ENCODE measurements at places on chromosomes 1 and 21.
A peak's percentile ranks its signal among the peaks of the same experiment; 100 is the strongest.

DNA sequence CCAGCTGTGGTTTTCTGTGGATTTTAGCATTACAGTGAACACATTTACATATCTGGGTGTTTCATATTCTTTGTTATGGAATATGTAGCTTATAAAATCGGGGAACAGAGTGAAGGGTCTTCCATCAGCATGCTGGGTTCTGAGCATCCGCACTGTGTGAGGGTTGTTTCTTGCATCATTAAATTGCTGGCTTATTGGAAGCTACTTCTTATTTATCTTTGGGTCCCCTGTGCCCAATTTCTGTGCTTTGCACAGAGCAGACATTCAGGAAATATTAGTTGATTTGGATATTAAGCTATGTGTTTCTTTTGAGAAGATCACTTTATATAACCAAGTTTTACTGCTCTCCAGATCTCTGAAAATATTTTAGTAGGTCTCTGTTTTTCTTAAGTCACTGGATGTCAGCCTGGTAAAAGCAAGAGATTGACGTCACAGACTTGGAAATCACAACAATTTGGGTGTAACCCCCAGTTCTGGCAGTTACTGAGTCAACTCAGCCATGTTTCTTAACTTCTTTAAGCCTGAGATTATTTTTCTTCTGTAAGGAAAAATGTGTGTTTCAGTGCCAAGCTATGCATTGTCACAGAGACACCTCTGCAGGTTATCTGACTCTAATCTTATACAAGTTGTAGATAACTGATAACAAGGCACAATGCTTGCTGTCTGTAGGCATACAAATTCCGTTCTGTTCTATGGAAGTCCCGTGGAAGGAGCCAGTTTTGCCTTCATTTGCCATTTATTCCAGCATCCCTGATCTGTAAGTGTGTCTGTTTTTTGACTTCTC lies 258.3 kb upstream of the KAZN start:
- DNase-seq, result no peak

DNA sequence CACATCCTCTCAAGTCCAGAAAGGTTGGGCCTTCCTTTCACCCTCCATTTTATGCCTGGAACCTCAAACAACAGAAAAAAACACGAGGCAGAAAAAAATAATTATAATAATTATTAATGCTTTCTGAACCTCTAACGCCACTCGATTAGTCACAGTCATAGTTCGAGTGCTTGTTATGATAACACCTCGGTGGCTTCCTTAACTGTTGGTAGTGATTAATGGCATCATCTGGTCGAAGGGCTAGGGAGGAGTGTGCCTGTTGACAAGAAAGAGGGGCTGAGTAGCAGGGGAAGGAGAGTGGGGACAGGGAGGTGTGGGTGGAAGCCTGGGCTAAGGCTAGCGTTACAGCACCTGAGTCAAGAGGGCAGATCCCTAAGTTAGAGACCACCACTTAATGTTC lies 21.3 kb upstream of the IL10 start:
- DNase-seq, result no peak

- DNase-seq, result no peak
These were observed 23.3 kb downstream of the SHISA4 start for GRCh38 chr1:201911826-201912571.

- no peak for DNase-seq
These were observed 24.5 kb upstream of the PKP1 start for GRCh38 chr1:201258763-201259230.

GRCh38 chr21:28215214-28215954 lies 777.3 kb downstream of the LTN1 start:
- DNase-seq, result no peak

- no peak for DNase-seq
These were observed 7.4 kb downstream of the HLX start for GRCh38 chr1:220886470-220887201.

- DNase-seq, result no peak
These were observed 740 bp downstream of the DSTYK start for GRCh38 chr1:205210756-205211168.

DNA sequence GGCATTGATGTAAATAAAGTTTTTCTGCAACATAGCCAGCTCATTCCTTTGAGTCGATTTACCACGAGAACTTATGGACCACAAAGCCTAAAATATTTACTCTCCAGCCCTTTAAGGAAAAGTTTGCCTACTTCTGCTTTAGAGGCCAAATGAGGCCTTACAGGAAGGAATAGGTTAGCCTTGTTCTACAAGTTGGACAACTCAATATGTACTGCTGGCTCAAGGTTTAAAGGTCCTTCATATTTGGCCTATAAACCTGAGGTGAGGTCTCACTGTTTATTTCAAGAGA lies 144.5 kb upstream of the DNAH14 start:
- DNase-seq, result no peak

DNA sequence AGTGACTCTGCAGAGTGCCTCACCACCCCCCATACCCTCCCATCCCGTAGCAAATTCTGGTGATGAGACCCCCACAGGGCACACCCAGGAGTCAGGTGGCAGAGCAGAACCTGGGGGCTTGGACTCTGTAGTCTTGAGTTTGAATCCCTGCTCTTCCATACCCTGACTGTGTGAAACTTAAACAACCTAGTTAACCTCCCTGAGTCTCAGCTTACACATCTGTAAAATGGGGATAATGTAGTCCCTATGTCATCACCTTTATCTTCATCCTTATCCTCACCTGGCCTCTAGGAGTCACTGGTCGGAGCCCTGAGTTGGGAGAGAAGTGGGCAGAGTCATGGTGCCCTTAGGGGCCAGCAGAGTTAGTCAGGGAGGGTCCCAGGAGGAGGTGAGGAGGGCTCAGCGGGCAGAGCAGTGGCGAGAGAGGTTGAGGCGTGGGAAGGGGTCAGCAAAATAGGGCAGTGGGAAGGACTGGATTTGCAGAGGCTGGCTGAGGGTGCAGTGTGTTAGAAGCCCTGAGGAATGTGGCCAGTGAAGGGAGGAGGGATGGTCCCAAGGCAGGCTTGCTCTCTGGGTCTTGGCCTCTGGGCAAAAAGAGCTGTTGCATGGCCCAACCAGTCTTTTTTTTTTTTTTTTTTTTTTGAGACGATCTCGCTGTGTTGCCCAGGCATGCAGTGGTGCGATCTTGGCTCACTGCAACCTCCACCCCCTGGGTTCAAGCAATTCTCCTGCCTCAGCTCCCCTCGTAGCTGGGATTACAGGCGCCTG lies 18.6 kb downstream of the C1orf167 start:
- DNase-seq, result no peak

DNA sequence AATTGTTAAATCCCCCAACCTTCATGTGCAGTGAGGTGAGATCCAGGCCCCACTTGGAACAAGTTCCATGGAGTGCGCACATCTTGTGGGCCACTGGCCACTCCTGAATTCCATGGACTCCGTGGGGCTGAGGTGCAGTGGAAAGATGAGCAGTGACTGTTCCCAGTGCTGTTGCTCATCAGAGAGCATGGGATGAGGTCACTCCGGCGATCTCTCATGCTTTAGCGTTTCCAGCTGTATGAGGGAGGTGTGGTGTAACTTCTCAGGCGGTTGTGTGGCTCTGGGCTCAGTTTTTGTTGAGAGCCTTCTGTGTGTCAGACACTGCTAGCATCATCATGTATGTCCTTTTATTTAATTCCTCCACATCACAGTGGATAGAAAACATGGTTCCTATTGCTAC lies 96.2 kb downstream of the GALNT2 start:
- DNase-seq, result no peak

GRCh38 chr21:32136546-32136945 lies 142.3 kb downstream of the MIS18A start:
- no peak for DNase-seq

DNA sequence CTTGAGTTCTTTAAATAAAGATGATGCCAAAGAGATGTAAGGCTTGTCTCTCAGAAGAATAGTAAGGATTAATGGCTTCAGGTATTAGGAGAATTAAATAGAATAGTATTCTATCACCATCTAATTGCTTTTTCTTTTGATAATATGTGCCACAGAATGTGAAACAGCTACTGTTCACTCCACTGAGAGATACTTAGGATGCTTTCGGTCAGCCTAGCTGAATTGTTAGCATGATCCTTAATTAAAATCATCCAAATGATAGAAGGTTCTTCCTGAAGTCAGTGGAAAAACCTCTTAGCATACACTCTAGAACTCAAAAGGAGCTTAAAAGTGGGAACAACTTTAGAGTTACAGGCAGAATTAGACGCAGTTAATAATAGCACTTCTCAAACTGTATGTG lies 97.0 kb downstream of the RASAL2 start:
- no peak for DNase-seq

- DNase-seq, result no peak
These were observed 62.5 kb downstream of the UBIAD1 start for GRCh38 chr1:11335417-11336056.

DNA sequence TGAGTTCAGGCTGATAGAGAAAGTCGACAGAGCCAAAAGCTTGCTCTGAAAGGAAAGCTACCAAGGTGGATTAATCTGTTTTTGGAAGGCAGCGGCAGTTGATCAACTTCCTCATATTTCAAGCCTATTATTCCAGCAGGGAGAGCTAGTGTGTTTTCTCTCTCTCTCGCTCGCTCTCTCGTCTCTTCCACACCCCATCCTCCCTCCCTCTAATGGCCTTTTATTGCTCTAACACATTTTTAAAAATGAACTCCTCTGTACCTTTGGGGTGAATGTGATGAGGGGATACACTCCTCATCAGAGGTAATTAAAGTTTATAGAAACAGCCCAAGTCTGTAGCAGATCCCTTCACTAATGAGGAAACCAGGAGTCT lies 126.4 kb downstream of the CLIC6 start:
- no peak for DNase-seq

- DNase-seq, result no peak
These were observed 58.7 kb upstream of the RGS1 start for GRCh38 chr1:192516776-192517297.

GRCh38 chr1:9784508-9785133 lies 39.1 kb downstream of the CLSTN1 start:
- no peak for DNase-seq

DNA sequence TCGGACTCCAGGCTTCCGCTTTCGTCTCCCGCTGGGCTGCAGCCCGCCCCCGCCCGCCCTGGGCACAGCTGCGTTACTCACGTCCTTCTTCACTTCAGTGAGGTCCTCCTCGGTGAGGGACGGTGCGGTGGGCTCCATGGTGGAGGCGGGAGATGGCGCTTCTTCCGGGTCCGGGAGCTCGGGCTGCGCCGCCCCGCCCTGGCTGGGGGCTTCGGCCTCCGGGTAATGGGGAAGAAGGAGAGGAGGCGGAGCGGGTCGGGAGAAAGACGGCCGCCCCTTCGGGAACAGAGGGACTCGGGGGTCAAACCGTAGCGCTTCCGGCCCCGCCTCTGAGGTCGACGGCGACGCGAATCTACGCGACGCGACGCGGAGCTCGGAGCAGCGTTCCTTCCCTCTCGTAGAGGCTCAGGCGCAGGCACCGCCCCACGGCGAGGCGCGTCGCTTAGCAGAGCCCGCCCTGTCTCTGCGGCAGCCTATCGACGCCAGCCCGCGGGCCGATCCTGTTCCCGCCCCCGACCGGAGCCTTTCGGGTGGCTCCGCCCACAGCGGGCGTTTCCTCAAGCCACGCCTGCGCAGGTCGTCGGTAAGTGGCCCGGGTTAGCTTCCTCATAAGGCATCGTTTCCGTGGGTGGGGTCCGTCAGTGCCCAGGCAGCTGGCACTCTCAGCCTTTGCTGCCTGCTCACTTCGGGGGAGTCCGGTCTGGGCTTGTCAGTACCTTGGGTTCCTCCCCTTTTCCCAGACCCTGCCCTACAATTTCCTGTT lies at the start of gene BCL10:
Gene BCL10 (minus strand): TSS at position 418 of the 763 bp plus-strand sequence. CDS start 280 bp downstream, at position 138.
- DNase-seq, result peak; percentile 99

DNA sequence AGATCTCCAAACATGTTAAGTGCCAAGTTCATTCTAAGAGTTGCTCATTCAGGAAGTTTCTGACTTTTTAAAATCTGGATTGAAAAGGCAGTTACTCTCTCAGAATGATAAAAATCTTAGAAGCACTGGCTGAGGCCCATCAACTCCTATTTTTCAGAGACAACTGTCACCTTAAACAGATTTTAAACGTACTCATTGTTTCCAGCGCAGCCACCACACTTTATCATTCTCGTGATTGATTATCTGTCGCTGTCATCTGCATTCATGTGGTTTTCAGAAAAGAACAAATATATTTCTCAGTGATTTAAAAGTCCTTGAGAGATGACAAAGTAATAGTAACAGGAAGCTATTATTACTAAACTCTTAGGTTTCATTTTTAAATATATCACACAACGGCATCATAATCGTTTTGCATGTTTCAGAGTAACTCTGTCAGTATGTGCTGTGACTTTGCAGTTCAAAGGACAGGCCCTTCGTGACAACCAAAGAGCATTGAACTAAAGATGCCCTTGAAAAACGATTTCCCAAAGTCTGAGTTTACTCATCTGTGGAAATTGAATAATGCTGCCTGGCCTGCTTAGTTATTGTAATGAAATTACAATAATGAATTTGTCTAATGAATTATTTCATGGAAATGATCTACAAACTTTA lies 14.9 kb upstream of the KCNK1 start:
- DNase-seq, result no peak

- no peak for DNase-seq
These were observed 20.2 kb downstream of the COLGALT2 start for GRCh38 chr1:184017306-184017705.

DNA sequence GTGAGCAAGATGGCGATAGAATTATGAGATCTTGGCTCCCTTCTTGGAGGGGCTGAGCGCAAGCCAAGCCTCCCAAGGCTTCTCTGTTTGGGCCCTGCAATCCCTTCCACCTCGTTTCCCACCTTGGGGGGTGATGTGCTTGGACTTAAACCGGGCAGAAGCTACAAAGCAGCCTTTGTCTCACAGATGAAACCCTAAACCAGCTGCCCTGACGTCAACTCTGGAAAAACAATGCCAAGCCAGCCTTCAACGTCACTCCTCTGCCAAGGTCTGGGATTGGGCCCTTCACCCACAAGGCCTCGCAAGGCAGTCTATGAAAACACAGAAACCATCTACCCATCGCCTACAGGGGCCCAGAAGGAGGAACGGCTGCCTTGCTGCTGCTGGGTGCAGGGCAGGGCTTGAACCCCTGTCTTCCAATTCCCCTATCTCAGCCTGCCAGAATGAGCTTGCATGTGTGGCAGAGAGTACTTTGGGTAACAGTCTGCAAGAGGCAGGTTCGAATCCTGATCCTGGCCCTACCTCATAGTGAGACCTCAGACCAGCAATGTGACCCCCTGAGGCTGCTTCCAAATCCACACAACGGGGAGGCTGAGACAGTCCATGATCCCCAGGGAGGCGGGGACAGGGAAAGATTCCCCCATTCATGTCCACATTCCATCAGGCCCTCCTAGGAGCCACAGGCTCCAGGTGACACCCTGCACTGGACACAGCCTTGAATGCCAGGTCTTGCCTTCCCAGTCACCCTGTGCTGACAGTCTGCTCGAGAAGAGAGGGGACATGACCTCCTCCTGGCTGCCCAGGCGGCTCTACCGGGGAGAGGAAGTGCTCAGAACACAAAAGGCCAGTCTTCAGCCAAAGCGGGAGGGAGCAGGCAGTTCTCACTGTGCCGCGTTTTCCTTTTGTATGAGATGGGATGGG lies 15.0 kb downstream of the IFFO2 start:
- peak; percentile 47 for DNase-seq

- DNase-seq, result no peak
These were observed 376.7 kb upstream of the ADGRL2 start for GRCh38 chr1:81424061-81424460.

GRCh38 chr21:43921979-43922945 lies 57.2 kb downstream of the AGPAT3 start:
- DNase-seq, result no peak

GRCh38 chr1:63893976-63894375 lies 120.2 kb downstream of the ROR1 start:
- DNase-seq, result no peak
